Activated CD4-positive, alpha-beta T cell treated with anti-CD3 and anti-CD28 coated beads for 36 hours (primary cell): ENCODE measurements at places on chromosomes 1 and 21. TPM values are rescaled to one million over a fixed set of nuclear protein-coding genes. Genes with fewer than 3 reads are reported as not detected.

GRCh38 chr21:15788847-15789523, 59.2 kb downstream of the USP25 start:
- no peak for DNase-seq

- no peak for DNase-seq
Measured at GRCh38 chr1:225361176-225361575, 66.7 kb downstream of the LBR start.

The CENPL gene
- 26.1 TPM for total RNA-seq

DNA sequence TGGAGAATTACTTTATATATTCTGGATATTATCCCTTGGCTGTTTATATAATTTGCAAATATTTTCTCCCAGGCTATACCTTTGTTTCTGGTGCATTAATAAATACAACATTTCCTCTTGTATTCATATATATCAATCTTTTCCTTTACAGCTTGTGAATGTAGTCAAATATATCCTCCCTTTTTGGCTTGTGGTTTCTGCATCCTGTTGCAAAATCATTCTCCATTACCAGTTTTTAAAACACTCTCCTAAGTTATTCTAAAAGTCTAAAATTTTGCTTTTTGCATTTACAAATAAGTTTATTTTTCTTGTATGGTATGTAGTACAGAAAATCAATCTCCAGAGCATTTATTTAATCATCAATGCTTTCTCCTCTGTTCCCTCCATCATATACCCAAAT, 909.4 kb downstream of the ADGRL2 start:
- no peak for DNase-seq

The ANXA9 gene
- 0.28 TPM for total RNA-seq

- no peak for DNase-seq
Measured at GRCh38 chr1:29096231-29096886, 27.3 kb downstream of the TMEM200B start.
